AG04450 (cell line): ENCODE measurements at places on chromosomes 12 and 14.

DNA sequence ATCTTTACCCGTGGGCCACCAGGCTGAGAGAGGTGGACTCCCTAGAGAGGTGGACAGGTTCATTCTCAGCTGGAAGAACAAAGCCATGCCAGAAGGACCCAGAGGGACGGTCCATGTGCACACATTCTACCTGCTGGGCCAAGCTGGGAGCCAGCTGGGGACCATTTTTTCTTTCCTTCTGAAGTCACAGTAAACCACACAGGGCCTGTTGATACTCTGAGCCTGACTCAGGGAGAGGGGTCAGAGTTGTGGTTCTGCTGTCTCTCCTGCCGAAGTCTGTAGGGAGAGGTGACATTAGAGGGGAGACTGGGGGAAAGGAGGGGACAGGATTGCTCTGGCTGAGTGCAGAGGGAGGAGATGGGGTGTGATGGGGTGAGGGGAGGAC lies 148.6 kb downstream of the TSPAN9 start:
- DNase-seq: no peak

DNA sequence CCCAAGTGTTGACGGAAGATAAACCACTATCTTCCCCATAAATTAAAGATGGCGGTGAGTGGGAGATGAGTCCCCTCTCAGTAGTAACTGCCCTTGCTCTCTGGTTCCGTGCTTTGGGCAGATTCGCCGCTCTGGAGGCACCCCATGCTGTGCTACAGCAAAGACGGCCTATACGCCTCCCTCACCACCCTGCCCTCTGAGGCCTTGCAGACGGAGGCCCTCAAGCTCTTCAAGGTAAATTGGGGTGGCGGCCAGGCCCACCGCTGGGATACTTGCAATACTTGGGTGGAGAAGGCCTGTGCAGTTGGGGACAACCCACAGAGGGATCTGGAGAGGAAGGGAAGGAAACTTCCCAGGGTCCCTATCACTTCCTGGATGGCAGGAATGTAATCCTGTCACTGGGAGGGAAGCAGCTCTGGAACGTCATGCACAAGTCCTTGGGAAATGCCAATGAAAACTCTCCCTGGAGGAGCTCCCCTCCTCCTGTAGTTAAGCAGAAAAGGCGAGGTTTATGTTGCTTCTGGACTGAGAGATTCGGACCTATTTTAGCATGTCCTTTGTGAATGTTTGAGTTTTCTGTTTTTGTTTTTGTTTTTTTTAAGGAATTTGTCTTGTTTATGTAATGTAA lies 22.8 kb downstream of the PIGH start:
- no peak for DNase-seq

DNA sequence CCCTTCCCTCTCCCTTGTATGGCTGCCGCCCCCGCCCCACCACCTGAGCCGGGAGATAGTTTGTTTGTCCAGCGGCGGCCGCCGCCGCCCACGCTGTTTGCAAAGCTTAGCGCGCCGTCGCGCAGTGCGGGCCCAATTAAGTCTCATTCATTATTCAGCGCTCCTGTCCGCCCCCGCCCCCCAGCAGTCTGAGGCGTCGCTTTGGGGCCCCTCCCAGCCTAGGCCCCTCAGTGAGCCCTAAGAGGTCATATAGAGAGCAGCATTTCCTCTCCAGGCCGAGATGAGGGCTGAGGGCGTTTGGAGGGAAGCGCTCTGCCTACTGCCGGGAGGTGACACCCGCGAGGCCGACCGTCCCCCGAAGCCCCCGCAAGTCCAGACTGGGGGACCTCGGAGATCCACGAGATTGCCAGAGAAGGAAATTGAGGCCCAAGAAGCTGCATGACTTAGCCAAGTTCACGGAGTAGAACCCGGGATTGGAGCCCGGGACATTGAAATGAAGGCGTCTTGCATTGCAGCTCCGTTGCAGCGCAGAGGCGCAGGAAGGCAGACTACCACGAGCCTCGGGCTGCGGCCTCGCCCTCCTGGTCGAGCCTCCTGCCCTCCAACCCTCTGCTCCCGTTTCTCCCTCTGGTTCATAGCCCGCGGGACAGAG lies at the start of gene DNAJC22:
Gene DNAJC22, plus strand, starts transcription at position 230 of the 652 bp plus-strand sequence. CDS start 1,985 bp downstream, outside the sequence.
- no peak for DNase-seq

GRCh38 chr12:43749016-43749415 lies 9.6 kb downstream of the PUS7L start:
- DNase-seq: no peak

DNA sequence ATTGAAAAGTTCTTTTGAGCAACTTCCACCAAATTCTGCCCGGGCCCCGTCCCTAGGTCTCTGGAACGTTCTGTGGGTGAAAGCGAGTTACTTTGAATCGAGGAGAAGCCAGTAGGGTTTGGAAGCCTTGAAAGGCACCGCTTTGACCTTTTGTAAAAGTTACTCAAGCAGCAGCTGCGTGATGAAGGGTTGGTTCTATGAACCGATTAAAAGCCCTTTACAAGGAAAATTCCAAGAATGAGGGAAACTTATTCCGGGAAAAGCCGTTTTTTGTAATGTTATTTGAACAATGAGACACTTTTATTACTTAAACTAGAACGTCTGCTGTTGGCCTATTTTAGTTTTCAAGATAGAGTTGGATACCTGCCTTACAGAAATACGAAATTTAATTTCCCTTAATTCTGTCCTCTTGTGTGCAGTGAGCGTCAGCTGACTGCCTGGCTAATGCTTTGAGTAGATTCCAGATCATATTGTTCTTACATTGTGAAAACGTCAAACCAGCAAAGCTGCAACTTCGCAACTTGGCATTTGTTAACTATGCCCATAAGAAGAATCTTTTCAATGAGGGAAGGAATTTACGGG lies 906 bp downstream of the LARP4 start:
- DNase-seq: no peak

DNA sequence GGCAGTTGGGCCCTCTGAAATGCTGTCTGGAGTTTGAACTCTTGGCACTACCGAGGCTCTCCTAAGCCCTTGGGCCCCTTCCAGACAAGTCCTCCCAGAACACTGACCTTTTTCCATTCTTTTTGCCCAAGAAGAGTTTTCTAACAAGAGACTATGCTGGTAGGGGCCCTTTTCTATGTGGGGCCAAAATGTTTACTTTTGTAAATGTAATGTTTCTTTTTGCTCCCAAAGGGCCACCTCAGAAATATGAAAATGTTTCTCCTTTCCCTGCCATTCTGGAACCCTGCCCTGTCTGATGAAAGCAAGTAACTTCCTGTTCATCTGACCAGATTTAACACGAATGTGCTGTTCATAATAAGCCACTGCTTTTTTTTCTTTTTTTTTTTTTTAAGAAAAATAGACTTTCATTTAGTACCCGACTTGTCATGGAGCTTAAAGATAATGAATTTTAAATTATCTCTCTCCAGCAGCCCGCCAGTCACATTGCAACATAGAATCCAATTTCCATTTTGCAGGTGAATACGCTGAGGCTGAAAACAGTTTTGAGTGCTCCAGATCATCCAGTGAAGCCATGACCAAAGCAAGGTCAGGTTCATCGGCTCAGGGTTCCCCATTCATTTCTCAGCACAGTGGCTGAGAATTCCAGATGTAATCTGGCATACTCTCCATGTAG lies 169.9 kb downstream of the DPF3 start:
- DNase-seq: no peak

- no peak for DNase-seq
These were observed 64.1 kb upstream of the OTX2 start for GRCh38 chr14:56874375-56874774.

DNA sequence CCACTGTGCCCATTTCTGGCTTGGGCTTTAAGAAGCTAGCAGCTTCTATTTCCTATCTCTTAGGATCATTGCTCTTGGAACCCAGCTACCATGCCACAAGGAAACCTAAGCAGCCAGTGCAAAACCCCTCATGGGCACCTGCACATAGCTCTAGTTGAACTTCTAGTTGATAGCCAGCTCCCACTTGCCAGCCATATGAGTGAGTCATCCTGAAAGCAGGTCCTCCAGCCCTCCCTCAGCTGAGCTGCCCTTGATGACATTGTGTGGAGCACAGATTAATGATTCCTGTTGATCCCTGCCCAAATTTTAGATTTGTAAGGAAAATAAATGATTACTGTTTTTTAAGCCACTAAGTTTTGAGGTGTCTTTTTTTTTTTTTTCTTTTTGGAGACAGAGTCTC lies 234.2 kb upstream of the FBXO33 start:
- DNase-seq: no peak

DNA sequence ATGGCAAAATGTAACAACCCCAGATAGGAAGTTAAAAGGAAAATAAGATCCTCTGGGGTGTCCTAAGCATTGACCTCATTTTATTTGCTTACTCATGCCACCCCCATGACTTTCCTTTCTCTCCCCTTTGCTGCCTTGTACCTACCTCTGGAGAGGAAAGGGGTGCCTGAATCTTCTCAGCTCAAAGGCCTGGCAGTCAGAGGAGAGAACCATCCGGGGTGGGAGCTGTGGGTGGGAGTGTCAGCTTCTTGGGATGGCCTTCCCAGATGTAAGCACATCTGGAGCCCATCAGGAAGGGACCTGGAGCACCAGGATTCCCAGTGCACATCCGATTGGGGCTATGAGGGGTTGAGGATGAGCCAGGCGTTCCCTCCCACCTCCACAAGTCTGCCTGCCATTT lies 5.2 kb upstream of the ITGA5 start:
- no peak for DNase-seq

DNA sequence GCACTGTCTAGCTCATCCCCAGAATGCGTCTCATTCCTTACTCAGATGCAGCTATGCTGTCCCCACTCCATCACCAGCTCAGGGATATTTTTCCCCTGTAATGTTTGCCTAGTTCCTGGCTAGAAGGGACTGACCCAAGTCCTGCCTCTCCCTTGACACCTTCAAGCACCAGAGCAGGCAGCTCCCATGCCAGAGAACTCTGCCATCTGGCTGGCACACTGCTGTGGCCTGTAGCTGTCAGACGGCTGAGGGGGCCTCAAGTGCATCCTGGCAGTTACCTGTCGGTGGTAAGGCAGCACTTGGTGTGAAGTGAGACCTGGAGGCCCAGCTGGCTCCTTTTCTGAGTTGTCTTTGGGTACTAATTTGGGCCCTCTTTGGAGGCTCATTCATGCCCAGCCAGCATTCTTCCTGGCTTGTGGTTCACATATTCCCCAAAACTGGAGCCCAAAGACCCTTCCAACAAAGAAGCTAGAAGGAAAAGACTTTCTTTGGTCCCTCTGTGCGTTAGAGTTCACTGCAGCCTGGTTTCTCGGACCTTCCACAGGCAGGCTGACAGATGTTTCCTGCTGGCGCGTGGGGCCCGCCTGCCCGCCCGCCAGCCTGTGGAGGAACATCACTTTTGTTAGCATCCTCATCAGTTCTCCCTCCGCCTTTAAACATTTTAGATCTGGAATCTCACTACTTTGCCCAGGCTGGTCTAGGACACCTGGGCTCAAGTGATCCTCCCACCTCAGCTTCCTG lies 33.0 kb downstream of the RNF34 start:
- DNase-seq: no peak

GRCh38 chr12:87529413-87529812 lies 499.8 kb downstream of the C12orf50 start:
- no peak for DNase-seq

DNA sequence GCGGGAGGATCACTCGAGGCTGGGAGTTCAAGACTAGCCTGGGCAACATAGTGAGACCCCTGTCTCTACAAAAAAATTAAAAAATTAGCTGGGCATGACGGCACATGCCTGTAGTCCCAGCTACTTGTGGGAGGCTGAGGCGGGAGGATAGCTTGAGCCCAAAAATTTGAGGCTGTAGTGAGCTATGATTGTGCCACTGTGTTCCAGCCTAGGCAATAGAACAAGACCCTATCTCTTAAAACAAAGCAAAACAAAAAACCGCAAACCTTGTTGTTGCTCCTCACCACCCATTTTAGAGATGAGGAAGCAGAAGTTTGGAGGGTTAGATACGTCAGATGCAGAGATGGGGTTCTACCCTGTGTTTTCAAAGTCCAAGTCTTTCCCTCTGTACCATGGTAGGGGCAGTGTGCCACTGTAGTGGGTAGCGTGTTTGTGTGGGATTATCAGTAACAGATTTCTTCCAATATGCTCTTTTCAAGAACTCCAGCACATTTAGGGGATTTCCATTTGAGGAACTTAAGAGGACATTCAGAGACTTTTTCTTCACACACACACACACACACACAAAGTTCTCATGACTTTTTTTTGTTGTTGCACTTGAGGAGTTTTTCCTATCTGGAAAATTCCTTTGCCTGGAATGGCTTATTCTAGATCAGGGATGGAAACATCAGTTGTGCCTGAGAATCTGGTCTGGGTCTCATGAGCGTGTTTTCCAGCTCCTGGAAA lies 186.5 kb downstream of the CHST11 start:
- no peak for DNase-seq

DNA sequence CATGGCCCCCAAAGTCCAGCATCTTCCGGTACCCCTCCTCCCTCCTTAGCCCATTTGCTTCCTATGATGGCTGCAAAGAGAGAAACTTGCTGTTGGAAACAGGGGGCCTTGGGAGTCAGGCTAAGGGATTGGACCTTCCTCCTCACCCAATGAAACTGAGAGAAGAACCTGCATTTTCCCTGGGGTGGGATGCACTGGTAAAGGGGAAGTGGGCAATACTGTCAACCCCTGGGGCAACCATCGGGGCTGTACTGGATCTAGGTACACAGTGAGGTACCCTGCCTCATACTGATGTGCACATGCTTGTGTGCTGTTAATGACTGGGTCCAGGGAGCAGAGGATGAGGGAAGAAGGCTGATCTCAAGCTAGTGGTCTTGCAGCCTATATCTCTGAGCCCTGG lies 11.0 kb upstream of the JPH4 start:
- no peak for DNase-seq

DNA sequence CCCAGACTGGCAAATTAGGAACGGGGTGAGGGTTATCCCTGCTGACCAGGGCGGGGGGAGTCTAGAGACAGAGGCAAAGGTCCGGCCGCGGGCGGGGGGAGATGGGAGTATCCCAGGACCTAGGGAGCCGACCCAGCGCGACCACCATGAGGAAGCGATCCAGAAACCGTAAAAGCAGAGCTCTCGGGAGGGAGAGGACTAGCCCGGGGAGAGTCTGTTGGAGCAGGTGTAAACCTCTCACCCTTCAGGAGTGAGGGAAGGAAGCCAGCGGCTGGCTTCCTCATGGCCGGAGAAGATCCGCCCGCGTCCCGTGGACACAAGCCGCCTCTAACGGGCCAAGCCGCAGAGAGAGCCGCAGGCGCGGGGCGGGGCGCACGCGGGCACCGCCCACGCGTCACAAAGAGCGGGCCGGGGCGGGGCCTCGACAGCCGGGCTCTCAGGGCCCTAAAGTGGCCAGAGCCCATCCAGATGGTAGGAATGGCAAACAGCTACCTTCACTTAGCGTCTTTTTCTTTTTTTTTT lies at the start of gene ACRBP:
Gene ACRBP, minus strand, starts transcription at position 350 of the 522 bp plus-strand sequence. Its CDS starts 66 bp downstream, at position 284.
- DNase-seq: no peak
